ENCODE measurements at places on chromosomes 3 and 15. TPM values are rescaled to one million over a fixed set of nuclear protein-coding genes. Genes with fewer than 3 reads are reported as not detected.

DNA sequence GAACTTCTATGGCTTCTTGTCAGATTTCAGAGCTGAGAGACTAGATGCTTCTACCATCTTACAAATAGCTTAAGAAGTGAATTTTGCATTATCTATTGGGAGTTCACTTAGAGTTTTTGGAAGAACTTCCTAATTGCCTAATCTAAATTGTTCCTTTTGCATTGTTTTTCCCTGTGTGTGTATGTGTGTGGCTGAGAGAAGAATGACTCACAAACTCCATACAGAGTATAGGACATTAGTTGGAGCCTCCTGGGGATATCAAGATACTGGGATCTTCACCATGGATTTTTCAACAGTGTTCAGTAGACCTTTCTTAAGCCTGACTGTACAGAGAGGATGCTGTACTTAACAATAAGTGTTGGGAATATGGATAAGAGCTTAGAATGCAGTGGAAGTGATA lies 10.9 kb downstream of the TLNRD1 start:
- no peak for DNase-seq

DNA sequence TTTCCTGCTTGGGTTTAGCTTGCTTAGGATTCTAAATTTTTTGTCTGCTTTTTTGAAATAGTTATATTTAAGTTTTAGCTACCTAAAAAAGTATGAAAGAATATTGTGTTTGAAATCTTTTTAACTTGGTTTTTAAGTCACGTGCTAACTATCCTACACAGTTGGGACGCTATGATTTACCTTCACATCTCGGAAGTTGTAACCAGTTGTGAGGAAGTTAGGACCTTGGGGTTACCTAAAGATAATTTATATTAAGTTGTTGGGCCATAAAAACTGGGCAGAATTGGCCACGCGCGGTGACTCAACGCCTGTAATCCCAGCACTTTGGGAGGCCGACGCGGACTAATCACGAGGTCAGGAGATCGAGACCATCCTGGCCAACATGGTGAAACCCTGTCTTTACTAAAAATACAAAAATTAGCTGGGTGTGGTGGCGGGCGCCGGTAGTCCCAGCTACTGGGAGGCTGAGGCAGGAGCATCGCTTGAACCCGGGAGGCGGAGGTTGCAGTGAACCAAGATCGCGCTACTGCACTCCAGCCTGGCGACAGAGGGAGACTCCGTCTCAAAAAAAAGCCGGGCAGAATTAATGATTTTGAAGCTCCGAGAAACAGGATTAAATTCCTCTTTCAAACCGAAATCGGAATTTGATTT lies 1.0 kb downstream of the ZFAND6 start:
- no peak for DNase-seq

DNA sequence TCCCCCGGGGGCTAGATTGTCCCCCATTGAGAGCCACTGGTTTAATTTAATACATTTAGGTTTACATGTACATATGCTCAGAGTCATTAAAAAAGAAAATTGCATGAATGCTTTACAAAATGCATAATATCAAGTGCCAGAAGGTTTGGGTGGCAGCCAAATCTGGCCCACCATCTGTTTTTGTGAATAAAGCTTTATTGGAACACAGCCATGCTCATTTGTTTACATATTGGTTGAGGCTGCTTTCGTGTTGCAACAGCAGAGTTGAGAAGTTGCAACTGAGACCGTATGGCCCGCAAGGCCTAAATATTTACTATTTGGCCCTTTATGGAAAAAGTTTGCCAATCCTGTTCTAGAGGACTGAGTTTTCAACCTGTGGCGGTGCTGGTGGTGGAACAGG lies 32.1 kb upstream of the RGMA start:
- DNase-seq, result no peak

GRCh38 chr3:119145500-119146167 lies at the start of gene TEX55:
Gene TEX55 (plus strand): TSS chr3:119146165. CDS start chr3:119146190, 25 bp downstream.
- DNase-seq, result peak; percentile 67

GRCh38 chr3:42697289-42698051 lies 5.1 kb downstream of the HHATL start:
- no peak for DNase-seq

DNA sequence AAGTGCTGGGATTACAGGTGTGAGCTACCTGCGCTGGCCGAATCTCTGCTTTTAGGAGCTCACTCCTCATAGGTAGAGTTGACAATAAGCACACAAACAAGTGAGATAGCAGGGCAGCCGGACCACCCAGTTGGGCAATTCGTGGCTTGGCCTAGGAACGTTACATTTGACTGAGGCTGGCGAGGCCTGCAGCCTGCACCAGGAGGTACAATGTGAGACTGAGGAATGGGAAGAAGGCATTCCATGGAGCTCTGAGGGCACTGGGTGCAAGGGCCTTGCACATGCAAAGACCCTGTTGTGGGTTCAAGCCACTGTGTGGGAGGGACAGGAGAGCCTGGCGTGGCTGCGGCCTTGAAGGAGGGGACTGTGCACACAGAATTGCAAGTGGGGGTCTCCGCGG lies 152.5 kb downstream of the LRRK1 start:
- DNase-seq, result no peak

GRCh38 chr3:136856665-136857064 lies 5.3 kb upstream of the NCK1 start:
- no peak for DNase-seq

- DNase-seq, result no peak
Measured at GRCh38 chr3:36945333-36945980, 603 bp upstream of the TRANK1 start.

GRCh38 chr15:65059369-65059750 lies 8.4 kb downstream of the RASL12 start:
- no peak for DNase-seq

GRCh38 chr3:169772305-169772896 lies 795 bp upstream of the MYNN start:
- peak; percentile 86 for DNase-seq

TJP1 gene
- 36.6 TPM for polyA plus RNA-seq

- no peak for DNase-seq
Measured at GRCh38 chr3:111277226-111277625, 205.6 kb downstream of the NECTIN3 start.

ACSBG1 gene
- 1.1 TPM for polyA plus RNA-seq

- no peak for DNase-seq
Measured at GRCh38 chr3:141409940-141410241, 41.6 kb downstream of the ZBTB38 start.

- no peak for DNase-seq
Measured at GRCh38 chr15:55774113-55774970, 31.4 kb upstream of the PRTG start.

DNA sequence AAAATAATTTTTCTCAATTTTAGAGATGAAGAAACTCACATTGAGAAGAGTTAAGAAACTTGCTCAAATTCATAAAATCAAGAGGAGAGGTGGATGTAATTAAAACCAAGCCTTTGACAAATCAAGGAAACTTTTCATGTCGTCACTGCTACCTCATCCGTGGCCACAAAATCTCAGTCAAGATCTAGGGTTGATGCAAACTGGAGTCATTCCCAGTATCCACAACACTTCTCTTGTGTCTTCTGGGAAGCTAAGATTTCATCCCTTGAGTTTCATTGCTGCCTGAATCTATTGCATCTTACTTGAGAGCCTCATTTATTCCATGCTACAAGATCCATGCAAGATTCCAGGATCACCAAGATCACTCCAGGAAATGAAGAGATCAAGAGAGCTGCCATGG lies 5.4 kb upstream of the FBN1 start:
- no peak for DNase-seq

DNA sequence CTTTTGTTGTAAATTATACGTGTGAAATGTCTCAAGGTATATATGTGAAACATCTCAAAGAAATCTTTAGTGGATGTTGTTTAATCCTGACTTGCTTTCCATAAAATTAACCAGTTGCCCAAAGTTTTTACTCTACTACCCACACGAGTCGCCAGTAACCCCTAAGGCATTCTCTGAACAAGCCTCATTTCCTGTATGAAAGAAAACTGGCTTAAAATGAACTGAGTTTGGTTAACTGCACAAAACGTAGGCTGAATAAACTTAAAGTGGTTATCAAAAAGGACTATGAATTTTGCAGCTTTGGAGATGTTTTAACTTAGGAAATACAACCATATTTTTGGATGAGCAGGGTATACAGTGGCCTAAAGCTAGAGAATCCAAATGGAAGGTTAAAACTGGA lies 2.7 kb upstream of the APPL1 start:
- DNase-seq, result no peak

PRR20G gene
- not detected for polyA plus RNA-seq

GRCh38 chr15:101049856-101050622 lies 130.9 kb downstream of the LRRK1 start:
- peak; percentile 80 for DNase-seq

DNA sequence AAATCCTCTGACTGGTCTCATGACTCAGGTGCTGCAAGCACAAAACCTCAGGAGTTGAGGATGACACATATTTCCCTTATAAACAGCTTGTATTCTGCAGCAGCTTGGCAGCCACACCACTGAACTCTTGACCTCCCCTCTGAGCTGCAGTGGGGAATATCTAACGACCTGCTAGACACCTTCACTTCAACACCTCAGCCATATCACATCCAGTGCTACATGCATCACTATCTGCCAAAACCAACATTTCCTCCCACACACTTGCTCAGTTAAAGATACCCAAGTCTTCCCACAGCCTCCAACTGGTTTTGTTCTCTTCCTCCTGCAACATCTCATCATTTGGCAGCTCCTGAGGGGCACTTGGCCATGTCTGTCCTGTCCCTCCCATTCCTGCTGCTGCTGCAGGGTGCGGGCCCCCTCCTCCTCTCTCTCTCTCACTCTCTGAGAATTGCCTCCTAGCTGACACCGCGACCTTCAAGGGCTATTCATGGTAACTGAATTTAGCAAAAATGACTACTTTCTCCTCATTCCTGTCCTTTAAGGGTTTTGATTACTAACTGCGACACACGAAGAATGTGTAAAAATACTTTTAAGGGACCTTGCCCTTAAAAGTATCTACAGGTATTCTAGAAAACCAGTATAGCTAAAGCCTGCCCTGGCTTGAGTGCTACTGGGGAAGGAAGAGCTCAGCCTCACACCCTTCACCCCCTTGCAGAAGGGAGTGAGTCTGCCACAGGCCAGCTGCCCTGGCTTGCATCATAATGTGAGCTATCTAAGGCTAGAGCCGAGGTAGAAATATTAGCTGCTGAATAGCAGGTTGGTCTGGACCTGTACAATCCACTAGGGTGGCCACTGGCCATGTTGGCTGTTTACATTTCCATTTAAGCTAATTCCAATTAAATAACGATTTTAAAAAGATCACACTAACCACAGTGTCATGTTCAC lies 5.0 kb upstream of the CCR9 start:
- DNase-seq, result no peak

DNA sequence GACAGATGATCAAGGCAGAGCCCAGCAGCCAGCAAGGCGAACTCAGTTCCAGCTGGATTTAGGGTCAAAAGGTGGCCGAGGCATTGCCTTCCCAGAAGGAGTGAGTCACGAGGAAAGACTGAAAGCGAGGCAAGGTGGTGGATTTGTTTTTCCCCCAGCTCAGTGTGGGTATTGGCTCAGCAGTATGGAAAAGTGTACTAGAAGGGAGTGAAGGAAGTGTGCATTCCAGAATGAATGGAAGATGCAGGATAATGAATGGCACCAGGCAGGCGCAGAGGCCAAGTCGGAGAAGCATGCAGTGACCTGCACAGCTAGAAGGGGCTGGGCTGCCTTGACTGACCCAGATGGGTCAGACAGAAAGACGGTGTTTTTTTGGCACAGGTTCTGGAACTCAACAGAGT lies 46.3 kb downstream of the FOXP1 start:
- DNase-seq, result peak; percentile 47

Measured in right cardiac atrium (tissue), 5 donors.